CD4-positive, alpha-beta T cell treated with Interleukin-4 for 4 hours (primary cell): ENCODE measurements at places on chromosomes 7 and 10.

DNA sequence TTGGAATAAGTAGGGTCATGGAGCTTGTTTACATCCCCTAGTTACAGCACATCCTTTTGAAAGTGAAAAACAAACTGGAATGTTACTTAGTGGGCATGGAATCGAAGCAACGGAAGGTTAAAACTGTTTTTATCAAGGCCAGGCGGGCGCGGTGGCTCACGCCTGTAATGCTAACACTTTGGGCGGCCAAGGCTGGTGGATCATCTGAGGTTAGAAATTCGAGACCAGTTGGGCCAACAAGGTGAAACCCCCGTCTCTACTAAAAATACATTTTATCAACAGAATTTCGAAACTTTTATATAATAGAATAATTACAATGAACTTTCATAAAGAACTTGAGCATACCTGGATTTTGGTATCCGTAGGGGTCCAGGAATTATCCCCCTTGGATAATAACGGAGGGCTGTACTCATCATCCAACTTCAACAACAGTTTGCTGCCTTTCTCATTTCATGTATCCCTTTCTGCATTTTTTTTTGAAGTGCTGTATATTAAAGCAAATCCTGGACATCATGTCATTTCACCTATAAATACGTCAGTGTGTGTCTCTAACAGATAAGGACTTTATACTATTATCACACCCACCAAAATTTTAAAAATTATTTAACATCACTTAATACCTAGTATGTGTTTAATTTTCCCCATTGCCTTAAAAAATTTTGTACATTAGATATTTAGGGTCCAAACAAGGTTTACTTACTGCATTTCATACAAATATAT is 1.3 kb upstream of the TMED4 start:
- DNase-seq = no peak

DNA sequence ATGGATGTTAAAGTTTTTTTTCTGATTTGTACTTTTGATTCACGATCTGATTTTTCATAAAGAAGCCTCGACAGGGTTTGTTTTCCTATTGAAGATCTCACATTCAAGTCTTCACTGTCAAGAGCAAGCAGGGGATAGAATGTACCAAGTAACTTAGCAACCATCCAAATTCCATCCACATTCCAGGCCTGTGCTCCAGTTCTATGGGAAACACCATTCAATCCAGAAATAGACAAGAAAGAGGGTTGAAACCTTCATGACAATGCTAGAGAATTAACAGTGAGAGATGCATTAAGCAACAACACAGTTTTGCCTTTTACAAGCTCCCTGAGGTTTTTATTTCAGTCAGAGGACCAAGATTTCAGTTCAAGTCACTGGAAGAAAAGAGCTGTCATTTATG is 300.2 kb downstream of the NEBL start:
- no peak for DNase-seq

DNA sequence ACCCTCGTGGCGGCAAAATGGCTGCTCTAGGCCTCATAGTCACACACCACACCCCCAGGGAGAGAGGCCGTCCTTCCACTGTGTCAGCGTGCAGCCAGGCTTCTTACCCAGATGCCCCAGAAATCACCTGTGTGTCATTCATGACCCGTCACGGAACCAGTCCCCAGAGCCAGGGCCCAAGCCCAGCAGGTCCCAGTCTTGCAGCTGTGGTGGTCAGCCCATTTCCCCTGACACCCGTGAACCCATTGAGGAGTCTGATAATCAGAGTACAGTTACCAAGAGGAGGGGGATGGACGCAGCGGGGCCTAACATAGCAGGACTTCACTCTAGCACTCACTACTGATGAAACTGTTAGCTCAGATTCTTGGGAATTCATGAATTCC is 112.1 kb downstream of the ACTR3B start:
- no peak for DNase-seq

- DNase-seq = no peak
These were observed 366.2 kb downstream of the PCDH15 start for GRCh38 chr10:54434782-54435181.

DNA sequence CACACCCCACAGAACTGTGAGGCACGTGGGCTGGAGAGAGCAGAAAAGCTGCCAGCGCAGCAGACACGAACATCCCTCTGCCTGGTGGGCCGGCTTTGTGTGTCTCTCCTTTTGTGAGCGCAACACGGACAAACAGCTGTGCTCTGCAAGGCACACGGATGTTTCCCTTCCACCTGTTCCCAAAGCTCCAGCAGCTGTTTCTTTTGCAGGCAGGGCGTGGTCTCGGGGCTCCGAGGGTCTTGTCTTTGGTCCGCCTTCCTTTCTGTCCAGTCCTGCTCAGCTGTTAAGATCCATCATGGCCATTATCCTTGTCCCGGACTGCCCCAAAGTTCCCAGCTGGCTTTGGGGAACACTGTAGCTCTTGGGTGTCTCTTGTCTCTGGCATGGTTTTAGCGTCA is 32.7 kb upstream of the SH2B2 start:
- no peak for DNase-seq

GRCh38 chr10:24642921-24643678 is 80.6 kb downstream of the ARHGAP21 start:
- peak; percentile 64 for DNase-seq

DNA sequence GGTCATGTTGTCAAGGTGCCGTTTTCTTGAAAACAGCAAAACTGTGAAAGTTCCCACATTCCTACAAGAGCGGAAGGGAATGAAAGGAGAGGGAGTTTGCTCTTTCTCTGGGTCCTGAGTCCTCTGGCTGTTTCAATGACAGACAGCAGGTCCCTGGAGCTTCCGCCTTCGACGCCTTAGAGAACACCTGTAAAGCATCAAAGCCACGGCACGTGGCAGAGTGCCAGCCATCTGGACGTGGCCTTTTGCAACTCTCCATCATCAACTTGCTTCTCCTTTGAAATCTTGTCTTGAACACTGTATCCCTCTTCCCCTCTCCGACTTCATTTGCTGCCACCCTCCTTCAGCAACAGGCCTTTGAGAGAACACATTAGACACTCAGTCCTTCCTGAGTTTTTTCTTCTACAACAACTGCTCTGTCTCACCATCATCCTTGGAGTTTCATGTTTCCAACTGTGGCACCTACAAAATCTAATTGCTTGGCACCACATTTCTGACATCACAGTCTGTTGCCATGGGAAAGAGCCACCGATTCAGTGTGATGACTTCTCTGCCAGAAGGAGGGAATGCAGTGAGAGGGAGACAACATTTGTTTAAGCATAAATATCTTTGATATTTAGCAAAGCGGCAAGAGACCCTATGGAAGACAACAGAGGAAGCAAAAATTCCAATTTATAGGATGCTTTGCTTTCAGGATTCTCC is 204.9 kb upstream of the PTER start:
- no peak for DNase-seq
